Ovary (tissue), 10 donors: ENCODE measurements at places on chromosomes 4 and X.

DNA sequence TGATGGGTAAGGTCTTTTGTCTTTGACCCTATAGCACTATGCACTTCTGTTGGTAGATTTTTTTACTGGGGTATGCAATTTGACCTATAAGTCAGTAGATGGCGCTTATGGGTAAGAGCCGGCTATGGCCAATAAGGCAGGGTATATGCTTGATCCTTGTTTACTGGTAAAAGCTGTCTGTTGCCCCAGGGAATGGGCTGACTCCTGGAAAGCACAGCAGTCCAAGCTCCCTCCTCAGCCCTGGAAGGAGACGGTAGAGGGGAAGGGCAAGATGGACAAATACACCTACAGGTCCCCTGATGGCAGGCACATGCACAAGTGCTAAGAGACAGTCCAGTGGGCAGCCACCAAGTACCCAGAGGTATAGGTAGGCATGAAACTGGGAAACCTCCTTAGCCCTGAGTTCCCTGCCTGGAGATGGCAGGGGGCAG lies 63.7 kb downstream of the ADAMTS3 start:
- peak; percentile 19 for DNase-seq

DNA sequence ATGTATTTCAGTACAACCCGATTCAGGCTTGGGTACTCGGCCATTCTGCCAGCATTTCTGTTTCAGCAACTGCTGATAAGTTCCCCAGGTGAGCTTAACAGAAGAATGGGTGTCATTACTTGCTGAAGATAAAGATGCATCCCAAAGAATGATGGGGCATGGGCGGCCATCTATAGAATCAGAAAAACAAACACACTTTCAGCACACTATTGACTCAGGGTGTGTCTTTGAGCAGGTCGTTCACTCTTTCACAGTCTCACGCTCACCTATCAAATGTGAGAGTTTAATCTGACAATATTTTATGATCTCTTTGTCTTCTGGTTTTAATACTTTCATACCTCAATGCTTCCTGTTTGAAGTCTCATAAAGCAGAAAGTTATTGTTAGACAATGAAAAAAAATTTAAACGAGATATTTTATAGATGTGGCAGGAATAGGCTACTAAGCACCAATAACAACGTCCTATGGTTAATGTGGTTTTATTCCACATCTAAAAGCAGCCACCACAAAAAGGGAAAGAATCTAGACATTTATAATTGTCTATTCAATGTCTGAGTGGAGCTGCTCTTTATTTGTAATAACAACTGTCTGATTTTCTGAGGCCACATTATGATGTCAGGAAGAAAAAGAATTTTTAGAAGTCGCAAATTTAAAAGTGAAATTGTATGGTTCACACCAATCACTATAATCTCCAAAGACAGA lies 17.0 kb downstream of the GASK1B start:
- no peak for DNase-seq

GRCh38 chr4:21420166-21420565 lies 528.4 kb downstream of the KCNIP4 start:
- DNase-seq: no peak

GRCh38 chr4:147994491-147995385 lies 262.9 kb downstream of the ARHGAP10 start:
- DNase-seq: no peak

DNA sequence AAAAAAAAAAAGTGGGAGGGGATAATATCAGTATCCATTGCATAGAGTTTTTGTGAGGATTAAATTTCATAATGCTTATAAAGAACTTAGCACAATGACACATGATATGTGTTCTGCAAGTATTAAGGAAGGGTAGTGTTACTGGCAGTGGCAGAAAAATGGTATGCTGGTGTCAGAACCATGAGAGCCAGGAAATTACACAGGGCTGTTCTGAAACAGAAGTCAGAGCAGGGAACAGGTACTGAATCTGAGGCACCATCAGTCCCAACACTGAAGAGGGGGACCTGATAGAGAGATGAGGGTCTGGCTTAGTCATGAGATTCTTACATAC lies 601.1 kb upstream of the GRIA3 start:
- no peak for DNase-seq

GRCh38 chrX:100643212-100643611 lies 787 bp upstream of the SRPX2 start:
- DNase-seq: no peak

GRCh38 chrX:39176105-39176504 lies 374.8 kb downstream of the MID1IP1 start:
- no peak for DNase-seq

GRCh38 chr4:56434599-56435139 lies 746 bp downstream of the PPAT start:
- no peak for DNase-seq

GRCh38 chr4:124610211-124610610 lies 102.3 kb downstream of the ANKRD50 start:
- no peak for DNase-seq

- DNase-seq: no peak
Measured at GRCh38 chr4:87555773-87556619, 26.8 kb upstream of the SPARCL1 start.

GRCh38 chr4:62474802-62475201 lies 1274.7 kb downstream of the ADGRL3 start:
- DNase-seq: no peak

GRCh38 chr4:4640692-4641091 lies 98.8 kb upstream of the STX18 start:
- DNase-seq: no peak

DNA sequence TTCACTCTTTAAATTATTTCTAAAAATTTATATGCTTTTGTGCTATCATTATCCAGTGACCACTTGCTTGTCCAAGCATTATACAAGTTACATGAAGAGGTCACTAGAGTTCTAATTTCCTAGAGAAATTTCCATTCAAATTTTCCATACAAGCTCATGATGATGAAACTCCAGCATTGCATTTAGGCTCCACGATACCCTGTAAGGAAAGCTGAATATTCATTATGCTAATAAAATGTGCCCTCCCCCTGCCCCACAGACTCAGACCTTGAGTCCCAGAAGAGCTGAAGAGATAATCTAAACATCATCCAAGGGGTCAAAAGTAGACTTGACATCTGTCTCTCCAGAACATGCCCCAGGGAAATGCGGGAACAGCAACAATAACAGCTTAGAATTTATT lies 19.6 kb upstream of the FAM156A start:
- DNase-seq: no peak

- DNase-seq: no peak
Measured at GRCh38 chr4:168509786-168510185, 12.9 kb downstream of the PALLD start.

- DNase-seq: no peak
Measured at GRCh38 chr4:123661080-123661737, 264.6 kb downstream of the SPRY1 start.
